ENCODE measurements at places on chromosomes 2 and 18.
A peak's percentile ranks its signal among the peaks of the same experiment; 100 is the strongest.

DNA sequence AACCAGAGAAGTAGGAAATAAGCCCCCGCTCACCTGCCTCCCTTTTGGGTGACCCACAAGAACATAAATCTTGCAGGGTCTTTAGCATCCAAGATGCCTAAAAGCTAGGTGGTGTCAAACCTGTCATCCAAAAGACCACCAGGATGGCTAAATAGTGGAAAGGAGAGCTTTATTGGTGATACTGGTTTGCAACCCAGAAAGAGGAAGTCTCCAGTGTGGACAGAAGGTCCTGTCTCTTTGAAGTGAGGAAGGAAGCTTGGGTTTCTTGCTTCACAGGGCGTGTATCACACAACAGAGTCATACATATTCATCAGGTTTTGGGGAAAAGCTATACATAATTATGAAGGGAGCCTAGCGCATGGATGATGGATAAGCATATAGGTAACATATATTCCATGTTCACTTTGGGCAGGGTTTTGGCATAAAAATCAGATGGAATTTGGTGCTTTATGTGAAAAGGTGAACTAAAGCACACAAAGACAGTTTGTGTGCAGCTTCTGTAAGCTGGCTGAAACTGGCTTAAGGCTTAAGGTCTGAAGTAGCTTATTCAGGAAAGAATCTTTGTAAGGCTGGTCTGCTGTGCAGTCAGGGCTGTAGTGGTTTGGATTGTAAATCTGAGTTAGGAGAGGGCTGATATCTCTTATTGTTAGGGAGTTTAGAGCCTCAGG, 102.2 kb upstream of the MSH2 start:
- DNase-seq = no peak

GRCh38 chr18:22214731-22215528, 45.5 kb downstream of the GATA6 start:
- no peak for DNase-seq

GRCh38 chr2:189772212-189772611, 9.6 kb upstream of the OSGEPL1 start:
- DNase-seq = no peak

DNA sequence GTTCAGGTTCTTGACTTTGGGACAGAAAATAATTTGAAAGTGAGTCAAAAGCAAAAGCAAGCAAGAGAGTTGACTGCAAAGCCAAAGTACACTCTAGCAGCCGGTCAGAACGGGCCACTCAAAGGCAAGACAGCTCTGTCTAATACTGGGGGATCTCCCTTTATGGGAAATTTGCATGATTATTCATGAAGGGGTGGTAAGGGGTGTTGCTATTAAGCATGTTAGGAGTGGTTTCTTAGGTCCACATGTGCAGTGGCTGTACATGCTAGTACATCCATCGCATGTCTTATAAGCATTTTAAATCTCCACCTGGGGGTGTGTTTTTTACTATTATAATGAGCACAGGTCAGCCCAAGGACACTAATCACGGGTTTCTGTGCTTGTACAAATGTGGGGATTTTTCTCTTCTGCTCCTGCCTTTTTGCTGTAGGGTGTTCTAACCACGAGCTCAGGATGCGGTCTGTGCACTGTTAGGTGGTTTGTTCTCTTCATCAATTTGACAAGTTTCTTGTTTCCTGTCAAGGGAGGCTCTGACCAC, 60.2 kb upstream of the SPP2 start:
- DNase-seq = no peak

GRCh38 chr18:46320297-46320696, 216.1 kb downstream of the HAUS1 start:
- DNase-seq = no peak

DNA sequence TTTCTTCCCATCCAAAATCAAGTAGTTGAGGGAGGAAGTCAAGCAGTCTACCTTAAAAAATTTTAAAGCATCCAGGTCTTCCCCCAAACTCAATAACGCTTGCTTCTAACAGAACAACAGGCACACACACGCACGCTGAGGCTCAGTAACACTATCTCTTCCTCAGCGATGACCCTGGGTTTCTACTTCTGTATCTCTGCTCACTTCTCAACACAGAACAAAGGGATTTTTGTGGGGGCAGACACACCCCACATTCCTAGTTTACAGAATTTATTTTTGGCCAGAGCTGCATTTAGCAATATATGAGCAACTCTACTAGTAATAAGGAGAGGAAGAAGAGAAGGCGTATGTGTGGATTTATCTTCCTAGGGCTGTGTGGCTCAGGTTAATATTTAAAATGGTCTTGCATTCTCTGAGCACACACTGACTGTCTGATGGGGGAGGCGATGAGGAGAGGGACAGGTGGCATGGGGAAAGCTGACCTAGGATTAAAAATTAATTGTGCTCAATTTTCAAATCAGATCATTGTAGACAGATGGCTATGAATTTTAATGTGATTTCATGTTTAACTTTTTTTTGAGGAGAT, 71.3 kb upstream of the PPM1B start:
- DNase-seq = no peak

GRCh38 chr2:65498396-65498795, 66.0 kb upstream of the SPRED2 start:
- no peak for DNase-seq

- DNase-seq = no peak
Measured at GRCh38 chr2:134674687-134675086, 44.1 kb downstream of the TMEM163 start.

GRCh38 chr2:13986119-13986720, 646.3 kb upstream of the LRATD1 start:
- no peak for DNase-seq

DNA sequence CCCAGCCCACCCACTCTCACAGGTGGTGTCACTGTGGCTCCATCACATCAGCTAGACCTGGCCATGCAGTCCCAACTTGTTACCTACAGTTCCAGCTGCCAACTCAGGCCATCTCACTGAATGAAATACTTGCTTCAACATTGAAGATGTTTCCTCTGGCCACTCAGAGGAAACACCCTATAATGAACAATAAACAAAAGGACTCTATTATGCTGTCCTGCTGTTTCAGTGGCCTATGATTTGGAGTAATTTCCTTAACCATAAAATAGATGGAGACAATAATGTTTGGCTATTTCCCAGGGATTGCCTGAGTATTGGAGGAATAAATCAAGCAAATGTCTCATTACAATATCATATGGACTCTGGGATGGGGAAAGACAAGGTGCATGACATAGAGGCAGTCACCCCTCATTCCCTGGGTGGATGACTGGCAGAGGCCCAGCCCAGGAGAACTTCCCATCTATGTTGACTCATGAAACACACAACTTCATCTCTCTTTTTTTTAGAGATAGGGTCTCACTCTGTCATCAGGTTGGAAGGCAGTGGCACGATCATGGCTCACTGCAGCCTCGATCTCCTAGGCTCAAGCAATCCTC, 134.4 kb downstream of the TGIF1 start:
- no peak for DNase-seq

DNA sequence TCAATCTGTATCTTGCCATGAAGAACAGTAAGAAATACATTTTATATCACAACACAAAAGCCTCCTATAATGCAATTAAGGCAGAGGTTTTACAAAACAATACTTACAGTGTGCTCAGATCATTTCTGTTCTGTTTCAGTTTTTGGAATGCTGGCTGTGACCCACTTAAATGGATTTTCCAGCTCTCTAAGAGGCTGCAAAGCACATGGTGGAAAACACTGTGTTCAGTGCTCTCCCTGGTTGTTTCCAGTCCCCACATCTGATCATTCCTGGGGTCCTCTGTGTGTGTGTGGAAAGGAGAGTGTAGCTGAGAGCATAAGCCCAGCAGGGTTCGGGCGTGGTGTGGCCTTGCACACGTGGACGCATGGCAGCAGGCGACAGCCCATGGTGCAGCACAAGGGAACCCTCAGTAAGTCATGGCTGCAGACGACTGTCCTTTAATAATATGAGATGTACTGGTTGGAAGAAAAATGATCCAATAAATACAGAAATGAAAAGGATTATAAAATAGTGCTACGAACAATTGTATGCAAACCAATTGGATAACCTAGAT, 95.6 kb downstream of the FAM210A start:
- DNase-seq = no peak

- no peak for DNase-seq
Measured at GRCh38 chr2:160427629-160428404, 65.8 kb downstream of the RBMS1 start.

DNA sequence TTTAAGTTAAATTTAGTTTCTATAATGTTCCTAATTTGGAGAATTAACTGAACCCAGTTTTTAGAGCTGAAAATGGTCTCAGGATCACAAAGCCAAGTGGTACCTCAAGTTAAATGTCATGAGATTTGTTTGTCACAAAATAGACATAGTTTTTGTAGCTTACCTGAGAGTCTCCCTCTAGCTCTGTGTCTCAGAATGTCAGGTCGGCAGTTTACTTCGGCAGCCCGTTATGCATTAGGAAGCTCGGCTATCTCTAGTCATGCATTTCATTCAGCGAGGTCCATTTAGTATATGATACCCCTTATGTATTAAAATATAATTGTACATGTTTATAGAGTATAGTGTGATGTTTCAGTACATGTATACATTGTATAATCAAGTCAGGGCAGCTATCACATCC, 155.6 kb downstream of the EML6 start:
- no peak for DNase-seq

- DNase-seq = no peak
Measured at GRCh38 chr18:25827961-25828561, 262.4 kb downstream of the SS18 start.

DNA sequence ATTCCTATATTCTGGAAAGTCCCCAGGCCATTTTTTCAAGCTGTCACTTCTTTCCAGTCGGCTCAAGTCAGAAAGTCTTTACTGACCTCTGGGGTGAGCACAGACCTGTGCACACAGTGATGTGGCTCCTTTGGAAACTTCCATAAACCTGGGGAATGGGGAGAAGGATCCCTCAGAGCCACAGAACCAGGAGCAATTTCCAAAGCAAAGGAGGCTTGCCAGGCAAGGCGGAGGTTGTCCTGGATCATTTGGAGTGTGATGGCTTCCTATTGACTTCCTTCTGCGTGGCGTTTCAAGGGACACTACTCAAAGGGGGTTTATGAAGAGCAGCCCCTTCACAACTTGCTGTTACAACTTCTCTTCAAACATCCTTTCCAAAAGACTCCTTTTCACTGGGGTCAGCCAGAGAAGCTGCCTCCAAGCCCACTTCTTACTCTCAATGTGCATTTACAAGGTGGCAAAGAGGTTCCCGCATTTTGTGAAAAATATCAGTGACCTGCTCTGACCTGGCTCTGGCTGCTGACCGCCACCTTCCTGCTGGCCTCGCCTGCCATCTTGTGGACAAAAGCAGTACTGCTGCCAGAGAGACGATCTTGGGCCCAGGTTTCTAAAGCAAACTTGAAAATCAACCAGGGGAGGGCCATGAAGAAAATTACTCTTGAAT, 18.2 kb upstream of the TMEM247 start:
- peak; percentile 11 for DNase-seq

Data from GM04503 (cell line).